ENCODE measurements at places on chromosomes 1 and 21.

DNA sequence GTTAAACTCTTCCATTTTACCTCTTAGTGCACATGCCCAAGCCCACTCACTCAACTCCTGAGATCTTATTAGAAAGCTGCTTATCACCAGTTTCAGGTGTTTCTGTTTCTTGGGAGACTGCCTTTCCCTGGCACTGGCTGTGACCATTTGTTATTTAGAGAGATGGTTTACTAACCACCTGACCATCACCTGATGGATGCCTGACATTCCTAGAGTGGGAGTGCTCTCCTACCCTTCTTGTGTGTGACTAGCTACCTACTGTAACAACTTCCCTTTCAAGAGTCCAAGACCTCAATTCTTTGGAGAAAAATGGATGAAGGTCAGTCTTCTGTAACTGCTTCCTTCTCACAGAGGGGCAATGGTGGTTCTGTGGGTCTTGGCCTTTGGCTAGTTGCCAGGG lies 755.2 kb upstream of the ADAMTS5 start:
- no peak for DNase-seq

DNA sequence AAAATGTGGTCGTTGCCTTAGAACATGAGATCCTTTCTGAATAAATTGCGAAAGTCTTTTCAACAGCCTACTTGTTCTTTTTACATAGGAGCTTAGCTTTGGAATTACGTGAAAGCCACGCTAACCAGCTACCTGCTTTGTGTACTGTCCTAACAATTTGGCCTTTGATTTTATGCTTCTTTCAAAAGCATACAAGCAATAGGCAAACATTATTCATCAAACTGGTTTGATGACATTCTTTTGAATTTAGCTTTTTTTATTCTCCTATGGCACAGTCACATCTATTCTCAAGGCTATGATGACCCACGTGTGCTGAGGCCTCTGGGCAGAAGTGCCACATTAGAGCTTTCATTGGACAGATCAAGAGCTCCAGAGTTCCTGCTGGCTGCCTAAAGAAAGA lies 178.0 kb upstream of the DPT start:
- no peak for DNase-seq

GRCh38 chr1:193437785-193438184 lies 251.4 kb upstream of the B3GALT2 start:
- no peak for DNase-seq

DNA sequence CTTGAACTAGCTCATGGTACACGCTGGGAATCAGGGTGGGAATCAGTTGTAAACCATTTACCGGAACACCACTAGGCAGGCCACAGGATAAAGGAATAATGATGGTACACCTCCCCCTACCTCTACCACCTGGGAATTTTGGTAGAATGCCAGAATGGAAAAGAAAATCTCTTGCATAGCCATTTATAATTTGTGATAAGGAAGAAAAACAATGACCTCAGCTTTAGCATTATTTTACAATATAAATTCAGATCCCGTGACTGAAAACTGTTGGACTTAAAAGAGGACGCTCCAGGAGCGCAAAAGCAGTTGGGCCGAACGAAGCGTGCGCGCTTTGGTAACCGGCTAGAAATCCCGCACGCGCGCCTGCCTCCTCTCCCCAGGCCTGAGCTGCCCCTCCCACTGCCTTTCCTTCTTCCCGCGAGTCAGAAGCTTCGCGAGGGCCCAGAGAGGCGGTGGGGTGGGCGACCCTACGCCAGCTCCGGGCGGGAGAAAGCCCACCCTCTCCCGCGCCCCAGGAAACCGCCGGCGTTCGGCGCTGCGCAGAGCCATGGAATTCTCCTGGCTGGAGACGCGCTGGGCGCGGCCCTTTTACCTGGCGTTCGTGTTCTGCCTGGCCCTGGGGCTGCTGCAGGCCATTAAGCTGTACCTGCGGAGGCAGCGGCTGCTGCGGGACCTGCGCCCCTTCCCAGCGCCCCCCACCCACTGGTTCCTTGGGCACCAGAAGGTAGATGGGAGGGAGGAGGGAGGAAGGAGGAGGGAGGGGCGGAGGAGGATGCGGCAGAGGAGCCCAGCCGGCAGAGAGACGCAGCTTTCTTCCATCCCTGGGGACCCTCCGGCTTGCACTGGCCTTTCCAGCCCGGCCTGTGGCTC lies at the start of gene CYP4X1:
Gene CYP4X1, plus strand, starts transcription at position 402 of the 873 bp plus-strand sequence. Its CDS starts 149 bp downstream, at position 551.
- peak; percentile 21 for DNase-seq

DNA sequence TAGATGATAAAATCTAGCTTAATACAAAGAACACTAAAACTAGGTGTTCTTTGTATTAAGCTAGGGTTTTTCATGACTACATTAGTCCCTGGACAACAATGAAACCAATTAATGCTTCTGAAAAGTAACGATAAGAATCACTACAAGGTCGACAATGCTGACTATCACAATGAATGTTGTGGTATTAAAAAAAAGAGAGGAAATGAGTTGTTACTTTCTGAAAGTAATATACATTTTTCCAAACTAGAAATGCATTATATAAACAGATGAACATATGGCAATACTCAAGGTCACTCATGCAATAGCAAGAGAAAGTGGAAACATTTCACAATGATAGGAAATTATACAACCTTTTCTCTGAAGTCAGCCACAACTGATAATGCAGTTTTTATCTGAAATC lies 19.0 kb downstream of the DPH5 start:
- no peak for DNase-seq

GRCh38 chr1:83999316-83999819 lies 436 bp upstream of the TTLL7 start:
- peak; percentile 97 for DNase-seq

Data from posterior cingulate gyrus (tissue), 11 donors.